Suppressor macrophage treated with lipopolysaccharide for 4 hours (primary cell): ENCODE measurements at places on chromosomes 2 and 18.

DNA sequence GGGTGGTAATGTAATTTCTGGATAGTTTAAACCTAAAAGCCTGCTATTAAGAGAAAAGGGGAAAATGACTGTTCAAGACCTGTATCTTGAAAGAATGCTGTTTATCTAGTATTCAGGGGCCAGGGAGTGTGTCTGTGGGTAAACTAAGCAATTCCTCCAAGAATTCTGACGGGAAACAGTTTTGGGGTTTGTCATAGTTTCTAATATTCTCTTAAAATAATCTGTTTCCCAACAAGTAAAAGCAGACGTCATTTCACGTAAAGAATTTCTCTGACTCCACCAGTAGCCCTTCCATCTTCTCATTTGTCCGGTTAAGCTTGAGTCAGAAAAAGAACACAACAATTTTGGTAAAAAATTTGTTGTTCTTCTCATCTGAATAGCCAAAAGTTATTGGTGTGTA lies 232.1 kb upstream of the EPAS1 start:
- no peak for DNase-seq

DNA sequence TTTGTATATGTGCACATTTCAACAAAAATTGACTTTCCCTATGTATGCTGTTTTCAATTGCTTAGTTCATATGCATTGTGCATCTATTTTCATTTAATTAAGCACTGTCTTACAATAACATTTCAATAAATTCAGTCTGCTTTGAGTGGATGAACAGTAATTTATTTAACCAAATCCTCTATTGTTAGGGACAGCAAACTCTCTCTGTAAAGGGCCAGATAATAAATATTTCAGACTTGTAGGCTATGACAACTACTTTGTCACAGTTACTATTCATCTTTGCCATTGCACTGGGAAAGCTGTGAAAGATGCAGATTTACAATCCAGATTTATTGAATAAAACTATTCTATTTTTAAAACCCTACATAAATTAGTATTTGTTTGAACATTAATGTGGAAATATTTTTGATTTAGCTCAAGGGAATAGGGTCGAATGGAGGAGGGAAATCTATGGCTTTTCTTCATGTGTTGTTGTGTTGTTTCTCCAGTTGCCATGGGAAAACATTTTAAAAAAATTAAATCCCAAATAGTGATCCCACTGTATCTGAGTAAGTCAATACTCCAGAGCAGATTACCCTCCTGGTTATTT lies 14.2 kb upstream of the RAB27B start:
- no peak for DNase-seq

DNA sequence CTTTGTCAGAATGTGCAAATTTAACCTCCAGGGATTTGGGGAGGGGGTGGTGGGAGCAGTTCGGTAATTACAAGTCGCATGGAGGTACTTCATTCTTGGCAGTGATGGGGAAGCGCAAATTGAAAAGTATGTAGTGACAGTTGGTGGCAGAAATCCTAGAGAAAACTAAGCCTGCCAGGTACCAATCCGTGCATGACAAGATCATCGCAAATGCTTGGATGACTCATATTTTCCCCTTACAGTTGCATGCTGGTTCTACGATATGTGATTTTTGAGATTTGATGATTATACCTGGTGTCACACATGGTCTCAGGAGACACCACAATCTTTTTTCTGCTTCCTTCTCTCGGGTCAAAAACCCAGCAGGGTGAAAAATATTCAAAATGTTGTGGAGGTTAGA lies 479.7 kb upstream of the ID2 start:
- no peak for DNase-seq

DNA sequence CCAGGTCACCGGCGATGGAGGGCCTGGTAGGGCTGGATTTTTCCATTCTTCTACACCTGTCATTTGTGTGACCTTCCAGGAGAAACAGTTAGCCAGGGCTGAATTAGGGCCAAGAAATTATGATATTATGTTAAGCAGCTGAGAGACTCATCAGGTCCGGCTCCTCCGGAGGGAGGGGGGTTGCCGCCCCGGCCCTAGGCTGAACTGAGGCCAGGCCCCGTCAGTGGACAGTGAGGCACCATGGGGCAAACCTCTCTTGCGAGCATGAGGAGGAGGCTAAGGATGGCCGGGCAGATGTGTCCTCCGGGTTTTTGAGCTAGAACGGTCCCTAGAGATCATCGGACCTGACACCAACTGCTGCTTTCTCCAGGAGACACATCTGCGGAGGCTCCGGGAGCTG lies 150.1 kb downstream of the SOX11 start:
- DNase-seq, result no peak

DNA sequence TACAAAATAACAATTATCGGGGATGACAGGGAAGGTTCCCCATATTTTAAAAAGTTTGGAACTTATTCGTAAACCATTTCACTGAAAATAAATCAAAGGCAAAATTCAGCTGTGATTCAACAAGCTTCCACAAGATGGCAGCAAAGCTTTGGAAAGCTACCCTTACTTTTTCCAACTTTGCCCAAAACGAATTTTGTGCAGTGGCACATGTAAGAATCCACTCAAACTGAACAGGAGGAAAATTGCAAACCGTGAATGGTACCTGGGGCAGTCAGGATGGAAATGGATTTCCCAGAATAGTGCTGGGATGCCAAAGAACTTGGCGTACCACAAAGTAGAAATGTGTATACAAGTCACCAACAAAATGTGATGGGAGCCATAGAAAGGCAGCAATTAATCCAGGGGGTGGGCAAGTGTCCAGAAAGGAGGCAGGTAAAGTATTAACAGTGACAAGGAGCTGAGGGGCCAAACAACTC lies 10.7 kb downstream of the RPL31 start:
- DNase-seq, result peak; percentile 68

GRCh38 chr2:134335601-134336000 lies 81.7 kb downstream of the MGAT5 start:
- DNase-seq, result no peak

GRCh38 chr2:64035072-64035942 lies 16.1 kb upstream of the VPS54 start:
- no peak for DNase-seq

- no peak for DNase-seq
Observed at GRCh38 chr2:64875368-64875767, 113.8 kb upstream of the SLC1A4 start.

- DNase-seq, result no peak
Observed at GRCh38 chr18:23281626-23282436, 146.5 kb downstream of the CABLES1 start.

DNA sequence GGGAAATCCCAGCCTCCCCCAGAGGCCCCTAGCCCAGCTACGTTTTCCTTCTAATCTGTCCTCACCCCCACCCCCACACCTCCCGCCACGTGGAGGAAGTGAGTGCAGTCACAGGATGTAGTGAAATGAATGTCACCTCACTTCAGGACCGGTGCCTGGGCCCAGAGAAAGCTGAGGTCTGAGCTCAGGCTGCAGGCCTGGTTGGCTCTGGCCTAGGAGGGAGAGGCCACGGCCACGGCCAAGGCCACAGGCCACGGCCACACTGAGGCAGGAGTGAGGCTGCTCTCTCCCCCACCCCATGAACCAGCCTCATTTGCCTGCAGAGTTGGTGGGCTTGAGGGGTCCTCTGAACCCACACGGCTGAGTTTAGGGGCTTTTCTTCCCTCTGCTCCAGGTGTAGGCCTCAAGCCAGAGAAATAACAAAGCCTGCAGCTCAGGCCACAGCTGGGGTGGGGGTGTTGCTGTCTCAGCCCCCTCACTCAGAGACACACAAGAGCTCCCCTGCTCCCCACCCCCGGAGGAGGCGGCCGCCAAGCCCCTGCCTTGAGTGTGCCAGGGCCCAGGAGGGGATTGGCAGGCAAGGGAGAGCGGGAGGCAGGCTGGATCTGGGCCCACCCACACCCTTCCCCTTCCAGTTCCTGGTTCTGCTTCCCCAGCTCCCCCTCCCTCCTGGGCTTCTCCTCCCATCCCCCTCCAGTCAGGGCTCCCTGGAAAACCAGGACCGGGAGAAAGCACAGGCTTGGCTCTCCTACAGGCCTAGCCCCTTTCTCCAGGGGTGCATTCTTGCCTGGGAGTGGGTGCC lies 27.0 kb downstream of the DNMT3A start:
- DNase-seq, result peak; percentile 45

- DNase-seq, result no peak
Observed at GRCh38 chr2:233453916-233454315, 99.6 kb downstream of the DGKD start.

- DNase-seq, result peak; percentile 12
Observed at GRCh38 chr2:57821088-57821487, 225.5 kb upstream of the VRK2 start.

DNA sequence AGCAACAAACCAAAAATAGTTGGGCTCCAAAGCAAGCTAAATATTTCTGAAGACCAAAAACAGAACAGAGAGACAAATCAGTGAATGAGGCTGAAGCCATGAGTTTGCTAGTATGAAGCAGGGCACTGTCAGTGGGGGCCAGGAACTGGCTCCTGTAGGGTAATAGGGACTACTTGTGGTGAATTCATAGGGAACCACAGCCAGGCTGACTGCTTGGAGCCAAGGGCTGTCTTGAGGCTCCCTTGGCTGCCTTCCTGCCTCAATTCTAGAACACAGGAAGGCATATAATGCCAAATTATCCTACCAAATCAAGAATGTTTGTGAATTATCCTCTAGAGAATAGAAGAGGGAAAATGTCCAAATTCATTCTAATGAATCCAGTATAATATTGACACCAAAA lies 406.0 kb downstream of the CCDC85A start:
- DNase-seq, result no peak

DNA sequence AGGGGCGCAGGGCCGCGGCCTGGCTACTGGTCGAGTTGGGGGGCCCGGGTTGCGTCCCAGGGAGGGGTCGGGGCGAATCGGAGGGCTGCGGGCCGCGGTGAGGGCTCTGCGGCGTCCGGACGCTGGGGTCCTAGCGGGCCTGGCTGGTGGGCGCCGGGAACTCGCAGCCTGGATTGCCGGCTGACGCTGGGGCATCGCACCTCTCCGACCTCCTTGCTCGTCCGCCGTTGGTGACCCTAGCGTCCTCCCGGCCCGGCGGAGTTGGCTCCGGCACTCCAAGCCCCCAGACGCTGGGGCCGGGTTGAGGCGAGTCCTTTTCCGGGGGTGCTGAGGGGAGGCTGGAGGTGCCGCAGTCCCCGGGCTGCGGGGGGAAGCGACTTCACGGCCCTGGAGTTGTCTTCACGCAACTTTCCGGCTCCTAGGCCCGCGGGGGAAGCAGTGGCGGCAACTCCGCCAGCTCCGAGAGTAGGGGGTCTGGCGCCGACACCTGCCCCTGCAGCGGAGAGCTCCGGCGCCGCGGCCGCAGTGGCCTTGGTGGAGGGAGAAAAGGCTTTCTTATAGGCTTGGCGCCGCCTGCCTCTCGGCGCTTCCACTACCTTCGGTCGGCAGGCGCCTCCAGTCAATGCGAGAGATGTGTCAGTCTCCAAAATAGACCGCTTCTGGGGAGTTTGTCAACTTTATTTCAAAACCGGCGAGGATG lies 70.3 kb downstream of the HAUS1 start:
- DNase-seq, result peak; percentile 54

DNA sequence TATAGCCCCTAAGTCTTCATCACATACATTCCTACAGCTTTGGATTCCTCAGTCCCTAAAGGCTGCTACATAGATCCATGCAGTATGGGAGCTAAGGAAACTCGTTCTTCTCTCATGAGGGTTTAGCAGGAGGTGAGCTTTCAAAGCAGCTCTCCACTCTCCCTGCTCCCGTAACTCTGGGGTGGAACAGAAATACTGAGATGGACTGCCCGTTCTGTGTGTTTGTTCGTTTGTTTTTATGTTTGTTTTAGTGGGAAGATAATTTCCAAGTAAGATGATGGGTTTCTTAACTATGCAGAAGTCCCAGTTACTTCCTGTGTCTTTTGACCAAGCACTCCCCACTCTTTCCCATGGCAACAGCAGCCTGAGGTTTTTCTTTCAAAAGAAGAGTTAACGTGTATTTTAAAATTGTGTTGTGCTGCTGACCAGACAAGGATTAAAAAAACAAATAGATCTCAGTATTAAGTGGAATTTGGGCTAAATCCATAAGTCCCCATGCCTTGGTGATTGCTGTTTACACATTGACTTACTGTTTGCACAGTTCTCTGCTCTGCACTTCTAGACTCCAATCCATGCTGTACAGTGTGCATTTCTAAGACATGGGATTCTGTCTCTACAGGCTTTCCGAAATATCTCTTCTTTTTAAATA lies 156.4 kb upstream of the SH3BP4 start:
- DNase-seq, result no peak

DNA sequence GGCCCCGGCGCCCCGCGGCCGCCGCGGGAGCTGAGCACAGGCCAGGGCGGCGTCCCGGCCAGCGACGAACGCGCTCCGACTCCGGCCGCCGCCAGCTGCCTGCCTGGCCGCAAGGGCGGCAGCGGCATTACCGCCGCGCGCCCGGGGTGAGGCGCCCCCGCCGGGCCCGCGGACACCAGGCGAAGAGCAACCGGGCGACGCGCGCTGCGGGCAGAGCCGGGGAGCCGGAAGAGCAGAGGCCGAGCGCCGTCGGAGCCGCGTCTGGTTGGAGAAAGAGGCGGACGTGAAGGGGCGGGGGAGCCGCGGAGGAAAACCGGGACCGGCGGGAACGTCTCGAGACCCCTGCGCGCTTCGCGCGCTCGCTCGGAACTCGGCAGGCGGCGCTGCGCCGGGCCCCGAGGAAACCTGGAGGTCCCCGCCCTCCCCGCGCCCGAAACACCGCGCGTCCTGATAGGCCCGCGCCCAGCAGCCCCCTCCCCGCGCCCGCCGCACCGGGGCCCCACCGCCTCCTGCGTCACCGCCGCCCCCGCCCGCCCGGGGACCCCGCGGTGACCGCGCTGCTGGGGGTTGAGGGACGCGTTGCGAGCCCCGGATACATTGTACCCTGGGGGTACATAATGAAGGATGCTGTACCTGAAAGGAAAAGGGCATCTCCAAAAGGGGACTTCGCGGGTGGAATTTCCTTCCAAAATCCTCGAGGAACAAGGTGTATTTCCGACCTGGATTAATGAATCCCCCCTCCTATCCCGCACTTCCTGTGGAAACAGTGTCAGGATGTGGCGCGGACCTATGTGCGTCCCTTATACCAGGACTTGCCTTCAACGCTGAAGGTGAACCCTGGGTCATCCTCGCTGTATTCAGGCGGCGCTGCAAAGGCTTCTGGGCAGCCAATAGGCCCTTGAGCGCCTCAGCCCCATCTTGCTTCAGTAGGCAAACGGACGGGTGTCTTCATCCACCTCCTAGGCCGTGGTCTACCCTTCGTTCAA lies 1.0 kb upstream of the B4GALT6 start:
- peak; percentile 89 for DNase-seq
